A549 treated with DMSO at 1 μM for 4 hours (cell line): ENCODE measurements at places on chromosomes 11 and 22. TPM values are rescaled to one million over a fixed set of nuclear protein-coding genes. Genes with fewer than 3 reads are reported as not detected.

The MDK gene
- total RNA-seq = 17.4 to 20.2 TPM (median 18.4 TPM) in 5 replicates

The MAML2 gene
- total RNA-seq = 2.2 to 3.4 TPM (median 2.7 TPM) in 5 replicates

The CARNS1 gene
- 0.14 to 0.53 TPM (median 0.18 TPM) in 5 replicates for total RNA-seq

The LGR4 gene
- total RNA-seq = 34.8 to 52.4 TPM (median 48.6 TPM) in 5 replicates

The OR5B21 gene
- not detected in 5 replicates for total RNA-seq

The MEI1 gene
- not detected in 5 replicates for total RNA-seq

The FOLR2 gene
- total RNA-seq = not detected in 5 replicates

The MPPED1 gene
- not detected in 5 replicates for total RNA-seq

The TMEM191B gene
- 0.69 to 1.1 TPM (median 0.97 TPM) in 4 of 5 replicates, not detected in the other for total RNA-seq

The KLHL35 gene
- 0.57 to 1.4 TPM (median 1.2 TPM) in 5 replicates for total RNA-seq

The GRIA4 gene
- 0.03 TPM in 1 of 5 replicates, not detected in the others for total RNA-seq

The GNAZ gene
- total RNA-seq = 1.7 to 2.9 TPM (median 2.2 TPM) in 5 replicates
